ENCODE measurements at places on chromosomes 1 and 21.

DNA sequence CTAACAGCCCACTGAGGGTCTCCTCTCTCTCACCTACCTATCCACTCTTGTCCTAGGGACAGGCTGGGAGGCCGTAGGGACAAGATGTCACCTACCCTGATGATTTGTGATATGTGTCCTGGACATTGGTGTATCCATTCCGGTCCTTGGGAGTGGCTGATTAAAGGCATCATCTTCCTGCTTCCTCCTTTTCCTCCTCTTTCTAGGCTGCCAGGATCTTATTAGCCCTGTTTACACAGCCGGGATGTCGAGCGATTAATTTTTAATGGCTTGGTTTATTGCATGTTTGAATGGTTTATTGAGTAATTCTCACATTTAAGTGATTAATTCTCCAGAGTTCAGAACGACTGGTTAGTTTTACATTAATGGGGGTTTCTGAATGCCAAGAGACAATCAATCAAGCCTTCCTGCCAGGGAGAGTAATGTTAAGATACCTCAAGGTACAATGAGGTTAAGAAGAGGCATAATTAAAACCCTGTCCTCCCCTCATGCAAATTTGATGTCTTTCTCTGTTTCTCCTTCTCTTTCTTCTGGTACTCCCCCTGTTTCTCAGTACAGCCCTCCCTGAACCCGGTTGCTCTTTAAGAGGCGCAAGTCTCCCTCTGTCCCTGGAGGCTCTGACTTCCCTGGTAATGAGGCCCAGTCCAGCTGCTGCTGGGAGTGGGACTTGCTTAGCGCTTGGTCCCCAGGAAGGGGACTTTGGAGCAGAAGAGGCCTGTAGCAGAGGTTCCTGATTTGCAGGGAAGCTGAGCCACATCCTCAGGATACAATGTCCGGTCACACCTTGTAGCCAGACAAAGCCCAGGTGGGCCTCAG is 50.9 kb downstream of the ACTL8 start:
- H3K27me3 ChIP-seq = no peaks in the 10 kb centered on the region
- no peaks in the 10 kb centered on the region for H3K4me1 ChIP-seq
- no peak overlapping the region for H3K4me3 ChIP-seq
- no peak for DNase-seq
- H3K27ac ChIP-seq = no peak overlapping the region
- no peaks in the 10 kb centered on the region for H3K36me3 ChIP-seq

DNA sequence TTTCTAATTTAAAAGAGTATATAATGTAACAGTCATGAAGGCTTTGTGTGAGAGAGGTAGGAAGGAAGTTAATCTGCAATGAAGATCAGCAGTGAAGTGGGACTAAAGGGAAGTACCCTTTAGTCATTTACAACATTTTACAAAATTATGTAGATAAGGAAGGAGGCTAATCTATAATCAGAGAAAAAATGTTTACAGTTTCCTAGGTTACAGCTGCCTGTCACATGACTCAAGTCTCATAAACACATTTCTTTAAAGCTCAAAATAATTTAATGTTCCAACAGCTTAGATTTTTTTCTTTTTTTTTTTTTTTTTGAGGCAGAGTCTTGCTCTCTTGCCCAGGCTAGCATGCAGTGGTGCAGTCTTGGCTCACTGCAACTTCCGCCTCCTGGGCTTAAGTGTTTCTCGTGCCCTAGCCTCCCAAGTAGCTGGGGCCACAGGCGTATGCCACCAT is 26.2 kb upstream of the CAP1 start:
- no peak overlapping the region for H3K27ac ChIP-seq
- H3K36me3 ChIP-seq = peaks cover 2% of the 10 kb centered on the region
- no peak for DNase-seq
- no peak overlapping the region for H3K4me3 ChIP-seq

DNA sequence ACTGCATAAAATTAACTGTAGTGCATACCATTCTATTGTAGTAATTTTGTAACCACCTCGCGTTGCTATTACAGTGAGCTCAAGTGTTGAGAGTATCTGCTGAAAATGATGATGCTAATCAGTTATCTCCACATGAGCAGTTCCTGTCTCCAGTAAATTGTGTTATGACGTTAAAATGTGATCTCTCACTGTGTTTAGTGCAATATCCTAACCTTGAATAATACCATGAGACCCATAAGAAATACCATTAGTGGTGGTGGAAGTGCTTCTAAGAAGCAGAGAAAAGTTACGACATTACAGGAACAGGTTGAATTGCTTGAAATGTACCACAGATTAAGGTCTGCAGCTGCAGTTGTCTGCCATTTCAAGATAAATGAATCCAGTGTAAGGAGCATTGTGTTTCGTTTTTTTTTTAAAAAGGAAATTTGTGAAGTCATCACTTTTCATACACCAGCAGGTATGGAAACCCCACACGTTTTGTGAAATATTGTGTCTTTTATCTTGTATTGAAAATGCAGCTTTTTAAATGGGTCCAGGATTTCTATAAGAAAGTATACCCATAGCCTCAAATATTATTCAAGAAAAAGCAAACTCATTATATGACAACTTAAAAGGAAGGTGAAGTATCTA is 72.5 kb downstream of the ANGPTL1 start:
- H3K27ac ChIP-seq = no peak overlapping the region
- H3K4me3 ChIP-seq = no peak overlapping the region
- DNase-seq = no peak
- no peaks in the 10 kb centered on the region for H3K27me3 ChIP-seq

GRCh38 chr1:61776091-61776490 is 33.8 kb downstream of the PATJ start:
- no peak overlapping the region for H3K4me3 ChIP-seq
- no peak for DNase-seq
- H3K27ac ChIP-seq = no peak overlapping the region

GRCh38 chr1:245245021-245245667 is 90.4 kb downstream of the KIF26B start:
- H3K27me3 ChIP-seq = no peaks in the 10 kb centered on the region
- no peaks in the 10 kb centered on the region for H3K4me1 ChIP-seq
- no peak overlapping the region for H3K4me3 ChIP-seq
- H3K36me3 ChIP-seq = no peaks in the 10 kb centered on the region
- no peak for DNase-seq

DNA sequence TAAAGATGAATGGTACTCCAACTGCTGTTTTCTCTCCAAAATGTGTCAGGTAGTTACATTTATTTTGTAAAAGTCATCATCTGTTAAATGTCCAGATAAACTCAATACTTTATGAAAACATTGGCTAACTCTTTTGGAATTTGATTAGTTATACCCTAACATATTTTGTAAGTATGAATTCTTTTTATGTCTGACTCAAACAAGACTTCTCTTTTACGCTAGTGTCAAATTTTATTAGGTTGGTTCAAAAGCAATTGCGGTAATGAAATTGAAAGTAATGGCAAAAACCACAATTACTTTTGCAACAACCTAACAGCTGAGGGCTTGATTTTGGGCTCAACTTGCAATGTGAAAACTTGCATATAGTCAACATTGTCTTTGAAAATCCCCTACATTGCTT is 41.0 kb upstream of the USP25 start:
- no peak overlapping the region for H3K4me3 ChIP-seq
- no peak for DNase-seq
- peaks cover 2% of the 10 kb centered on the region for H3K4me1 ChIP-seq
- no peak overlapping the region for H3K27ac ChIP-seq

DNA sequence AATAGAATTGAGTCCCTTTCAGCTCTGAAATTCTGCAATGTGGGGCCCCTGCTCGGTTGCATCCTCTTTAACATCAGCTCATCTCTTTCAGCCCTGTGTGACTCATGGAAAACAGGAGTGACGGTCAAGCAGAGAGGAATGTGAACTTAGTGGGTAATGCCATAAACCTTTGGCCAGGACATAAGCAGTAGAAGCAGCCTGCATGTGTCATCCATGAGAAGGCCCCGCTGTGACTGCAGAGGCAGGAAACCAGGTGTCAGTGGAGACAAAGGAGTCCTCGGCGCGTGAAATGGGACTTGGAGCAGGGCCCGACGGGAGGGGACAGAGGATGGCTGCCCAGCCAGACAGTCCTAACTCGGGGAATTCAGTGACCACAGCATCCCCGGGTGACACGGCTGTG is 21.1 kb upstream of the EPHB2 start:
- no peak overlapping the region for H3K4me3 ChIP-seq
- H3K27me3 ChIP-seq = peaks cover 28% of the 10 kb centered on the region
- no peak for DNase-seq
- no peak overlapping the region for H3K27ac ChIP-seq
- H3K4me1 ChIP-seq = no peaks in the 10 kb centered on the region

GRCh38 chr1:26723013-26723991 is 27.5 kb downstream of the ARID1A start:
- H3K4me1 ChIP-seq = peaks cover 88% of the 10 kb centered on the region
- H3K4me3 ChIP-seq = peak overlapping the region; percentile 48
- H3K36me3 ChIP-seq = peaks cover 26% of the 10 kb centered on the region
- DNase-seq = peak; percentile 68

- no peaks in the 10 kb centered on the region for H3K27me3 ChIP-seq
- DNase-seq = no peak
- H3K4me1 ChIP-seq = peaks cover 9% of the 10 kb centered on the region
- H3K36me3 ChIP-seq = peaks cover 50% of the 10 kb centered on the region
Observed at GRCh38 chr21:39221282-39221996, 38.2 kb upstream of the PSMG1 start.

- H3K27me3 ChIP-seq = no peaks in the 10 kb centered on the region
- H3K4me1 ChIP-seq = peaks cover 32% of the 10 kb centered on the region
- no peak for DNase-seq
- H3K27ac ChIP-seq = no peak overlapping the region
Observed at GRCh38 chr1:117045644-117046043, 14.5 kb upstream of the TTF2 start.

DNA sequence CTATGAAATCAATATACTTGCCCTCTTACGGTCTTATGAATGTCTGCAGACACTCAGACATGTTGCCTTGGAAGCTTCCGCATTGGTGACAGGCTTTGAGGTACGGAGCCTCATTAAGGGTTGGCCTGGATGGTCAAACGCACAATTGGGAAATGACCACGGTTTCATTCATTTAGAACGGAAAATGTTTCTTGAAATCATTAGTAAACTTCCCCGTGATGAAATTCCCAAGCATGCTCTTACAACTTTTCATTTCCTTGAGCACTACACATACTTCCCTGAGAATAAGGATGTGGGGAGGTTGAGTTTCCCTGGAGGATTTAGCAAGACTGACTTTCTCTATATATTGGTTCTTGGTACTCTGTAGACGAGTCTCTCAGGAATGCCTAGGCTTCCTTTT is 146.3 kb downstream of the HLX start:
- no peaks in the 10 kb centered on the region for H3K36me3 ChIP-seq
- no peak overlapping the region for H3K27ac ChIP-seq
- H3K4me3 ChIP-seq = no peak overlapping the region

DNA sequence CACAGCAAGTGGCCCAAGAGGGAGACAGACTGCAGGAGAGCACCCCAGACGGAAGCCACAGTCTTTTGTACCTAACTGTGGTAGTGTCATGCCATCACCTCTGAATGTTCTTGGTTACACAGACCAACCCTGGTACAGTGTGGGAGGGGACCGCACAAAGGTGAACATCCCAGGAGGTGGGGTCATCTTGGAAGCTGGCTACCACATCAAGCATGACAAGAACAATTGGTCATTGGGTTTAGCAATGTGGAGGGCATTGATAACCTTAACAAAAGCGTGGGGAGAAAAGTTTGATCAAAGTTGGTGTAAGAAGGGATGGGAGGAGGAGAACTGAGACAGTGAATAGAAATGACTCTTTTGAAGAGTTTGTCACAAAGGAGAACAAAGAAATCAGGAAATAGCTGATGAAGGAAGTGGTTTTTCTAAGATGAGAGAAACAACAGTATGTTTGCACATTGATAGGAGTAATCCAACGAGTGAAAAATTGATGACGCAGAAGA is 87.1 kb upstream of the CACNA1E start:
- no peaks in the 10 kb centered on the region for H3K27me3 ChIP-seq
- no peak overlapping the region for H3K27ac ChIP-seq
- peaks cover 5% of the 10 kb centered on the region for H3K36me3 ChIP-seq
- peak; percentile 78 for DNase-seq
- H3K4me3 ChIP-seq = no peak overlapping the region

- H3K27ac ChIP-seq = peak overlapping the region; percentile 97
- H3K4me3 ChIP-seq = peak overlapping the region; percentile 95
- no peaks in the 10 kb centered on the region for H3K27me3 ChIP-seq
- no peak for DNase-seq
- peaks cover 30% of the 10 kb centered on the region for H3K36me3 ChIP-seq
Observed at GRCh38 chr1:224435318-224435763, 744 bp upstream of the WDR26 start.

DNA sequence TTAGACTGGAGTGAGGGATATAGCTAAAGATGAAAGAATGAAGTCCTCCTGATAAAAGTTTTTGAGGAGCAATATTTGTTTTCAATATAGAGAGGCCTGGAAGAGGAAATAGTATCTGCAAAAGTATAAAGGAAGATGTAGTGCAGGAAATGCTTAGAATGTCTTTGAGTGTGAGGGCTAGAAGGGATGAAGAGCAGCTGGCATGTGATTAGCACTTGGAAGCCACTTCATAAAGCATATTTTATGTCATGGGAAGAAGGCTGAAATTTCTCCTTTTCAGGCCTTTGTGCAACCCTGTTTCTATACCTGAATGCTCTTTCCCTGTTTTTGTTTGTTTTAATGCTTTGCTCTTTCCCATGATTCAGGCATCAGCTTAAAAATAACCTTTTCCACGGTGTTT is 323.3 kb upstream of the DEPDC1 start:
- H3K27ac ChIP-seq = no peak overlapping the region
- H3K4me1 ChIP-seq = no peaks in the 10 kb centered on the region
- DNase-seq = no peak
- no peaks in the 10 kb centered on the region for H3K36me3 ChIP-seq
- H3K27me3 ChIP-seq = no peaks in the 10 kb centered on the region

- no peaks in the 10 kb centered on the region for H3K36me3 ChIP-seq
- no peaks in the 10 kb centered on the region for H3K4me1 ChIP-seq
- no peak for DNase-seq
Observed at GRCh38 chr21:38060533-38060932, 144.3 kb upstream of the KCNJ6 start.

DNA sequence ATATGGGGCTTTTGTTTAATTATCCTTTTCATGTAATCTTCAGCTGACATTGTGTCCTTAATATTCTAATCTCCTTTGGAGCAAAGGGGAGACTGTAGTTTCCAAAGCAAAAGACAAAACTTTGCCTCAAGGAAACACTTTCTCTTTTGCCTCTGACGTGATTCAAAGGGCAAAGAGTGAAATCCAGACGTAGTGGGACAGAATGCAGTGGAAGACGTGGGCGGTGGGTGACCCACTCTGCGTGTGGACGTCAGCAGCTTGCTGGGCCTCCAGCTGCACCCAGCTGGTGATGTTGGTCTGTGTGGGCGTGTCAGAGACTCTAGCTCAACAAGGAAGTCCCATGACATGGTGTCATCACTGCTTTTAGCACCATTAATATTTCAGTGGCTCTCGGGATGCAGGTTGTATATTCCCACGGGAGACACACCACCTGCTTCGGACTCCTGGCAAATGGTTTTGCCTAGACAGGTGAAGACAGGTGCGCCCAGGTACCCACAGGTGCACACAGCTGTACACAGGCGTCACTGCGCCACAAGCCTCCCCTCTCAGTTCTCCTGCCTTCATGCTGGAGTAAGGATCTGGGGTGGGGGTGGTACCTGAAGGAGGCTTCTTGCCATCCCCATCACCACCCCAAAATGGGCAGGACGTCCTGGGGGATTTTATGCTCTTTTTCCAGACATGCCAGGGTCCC is 292.1 kb upstream of the VAMP3 start:
- H3K27ac ChIP-seq = no peak overlapping the region
- H3K36me3 ChIP-seq = no peaks in the 10 kb centered on the region
- no peaks in the 10 kb centered on the region for H3K4me1 ChIP-seq
- no peak for DNase-seq
- no peaks in the 10 kb centered on the region for H3K27me3 ChIP-seq
